ENCODE measurements at places on chromosomes 5 and 9. TPM values are rescaled to one million over a fixed set of nuclear protein-coding genes. Genes with fewer than 3 reads are reported as not detected.
A peak's percentile ranks its signal among the peaks of the same experiment; 100 is the strongest.

The PCDHB14 gene
- total RNA-seq, result 3.7 TPM

The LHX3 gene
- total RNA-seq, result 0.10 TPM

The WDR38 gene
- not detected for total RNA-seq

The GFRA3 gene
- 1.8 TPM for total RNA-seq

The AGXT2 gene
- not detected for total RNA-seq

The PRSS3 gene
- 0.86 TPM for total RNA-seq

The BRINP1 gene
- 8.6 TPM for total RNA-seq

The FGF10 gene
- total RNA-seq, result 1.5 TPM

The TRIM36 gene
- total RNA-seq, result 55.2 TPM

The PAX5 gene
- not detected for total RNA-seq

The CNTNAP3 gene
- 3.1 TPM for total RNA-seq

The CCNJL gene
- 7.2 TPM for total RNA-seq

The STK32A gene
- total RNA-seq, result 2.0 TPM

The SNCAIP gene
- 31.6 TPM for total RNA-seq

DNA sequence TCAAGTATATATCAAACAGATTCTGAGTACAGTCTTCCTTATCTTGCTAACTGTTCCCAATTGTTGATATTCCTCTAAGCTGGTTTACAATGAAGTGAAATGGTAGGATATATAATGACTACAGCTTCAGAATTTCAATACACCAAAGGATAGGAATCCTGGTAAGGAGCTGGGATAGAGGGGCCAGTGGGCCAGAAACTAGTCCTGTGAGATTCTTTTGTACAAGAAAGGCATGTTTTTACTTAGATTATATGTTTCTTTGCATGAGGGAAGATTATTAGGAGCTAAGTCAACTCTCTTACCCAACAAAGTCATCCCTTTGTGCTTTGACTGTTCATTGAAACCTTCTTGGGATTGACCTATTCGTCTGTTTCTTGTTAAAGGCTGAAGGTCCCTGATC lies 435.7 kb downstream of the PLK2 start:
- DNase-seq, result no peak

- DNase-seq, result no peak
These were observed 715.3 kb upstream of the WWC1 start for GRCh38 chr5:167576126-167576525.

- no peak for DNase-seq
These were observed 366.4 kb downstream of the PSAT1 start for GRCh38 chr9:78663369-78663768.

DNA sequence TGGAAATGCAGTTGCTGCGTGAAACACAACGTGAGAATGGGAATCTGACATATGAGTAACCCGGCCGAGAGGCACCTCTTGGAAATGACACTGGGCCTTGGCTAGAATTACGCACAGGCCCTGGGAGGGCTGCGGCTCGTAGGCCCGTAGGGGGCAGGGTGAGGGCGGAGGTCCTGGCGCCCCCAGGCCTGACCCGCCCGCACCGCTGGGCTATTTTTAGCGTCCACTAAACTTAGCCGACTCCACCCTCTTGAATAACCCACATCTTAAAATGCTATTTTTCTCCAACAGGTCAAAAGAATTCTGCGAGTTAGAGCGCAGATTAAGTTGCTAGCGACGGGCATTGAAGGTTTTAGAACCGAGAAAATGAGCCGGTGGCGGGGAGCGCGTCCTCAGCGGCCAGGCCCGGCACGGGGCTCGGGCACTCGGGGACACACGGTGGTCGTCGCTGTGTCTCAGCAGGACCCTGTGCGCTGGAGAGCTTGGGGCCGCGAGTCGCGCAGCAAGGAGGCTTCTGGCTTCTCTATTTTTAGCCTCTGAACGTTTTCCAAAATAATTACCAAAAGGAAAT lies 168.5 kb downstream of the AUH start:
- no peak for DNase-seq

DNA sequence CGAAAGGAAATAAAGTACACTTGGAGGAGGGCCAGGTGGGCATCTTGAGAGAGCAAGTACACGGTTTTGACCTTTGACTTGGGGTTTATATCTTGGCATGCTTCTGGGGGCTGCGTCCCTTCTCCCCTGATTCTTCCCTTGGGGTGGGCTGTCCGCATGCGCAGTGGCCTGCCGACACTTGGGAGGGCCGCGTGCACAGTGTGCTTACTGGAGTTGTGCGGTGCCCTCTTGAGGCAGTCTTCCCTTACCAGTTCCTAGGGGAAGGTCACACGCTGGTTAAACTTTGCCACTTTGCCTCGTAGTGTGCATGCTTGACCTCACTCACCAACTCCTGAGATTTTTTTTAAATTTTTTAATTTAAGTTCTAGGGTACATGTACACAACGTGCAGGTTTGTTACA lies 4.3 kb upstream of the CLPTM1L start:
- no peak for DNase-seq

DNA sequence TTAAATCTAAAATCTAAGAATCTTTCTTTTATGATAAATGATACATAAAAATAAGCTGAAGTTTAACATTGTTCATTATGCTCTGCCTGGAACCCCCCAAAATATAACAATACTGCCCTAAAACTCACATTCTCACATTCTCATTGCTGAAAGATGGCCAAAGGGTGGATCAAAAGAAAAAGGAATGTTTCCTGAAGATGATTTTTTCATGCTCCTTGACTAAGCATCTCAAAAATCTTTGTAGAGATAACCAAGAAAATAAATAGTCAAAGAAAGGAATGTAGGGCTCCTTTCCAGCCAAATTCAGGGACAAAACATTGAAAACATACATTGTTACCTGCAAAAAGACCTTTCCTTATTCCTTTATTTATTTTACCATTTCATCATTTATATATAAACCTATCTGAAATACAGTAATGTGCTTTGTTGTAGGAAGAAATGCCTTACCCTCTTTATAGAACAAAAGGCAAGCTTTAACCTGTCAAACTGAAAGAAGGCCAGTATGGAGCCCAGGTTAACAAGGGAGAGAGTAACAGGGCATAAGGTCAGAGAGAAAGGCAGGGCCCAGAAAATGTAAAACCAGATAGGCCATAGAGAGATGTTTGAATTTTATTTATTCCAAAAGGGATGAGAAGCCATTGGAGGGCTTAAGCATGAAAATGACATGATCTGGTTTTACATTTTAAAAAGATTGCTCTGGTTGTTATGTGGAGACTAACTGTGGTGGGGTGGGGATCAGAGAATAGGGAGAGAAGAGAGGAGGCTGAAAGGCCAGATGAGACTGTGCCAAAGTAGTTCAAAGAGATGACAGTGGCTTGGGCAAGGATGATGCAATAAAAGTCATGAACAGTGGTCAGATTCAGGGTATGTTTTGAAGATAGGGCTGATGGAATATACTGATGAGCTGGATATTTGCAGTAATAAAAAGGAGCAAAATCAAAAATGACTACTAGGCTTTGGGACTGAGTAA lies 37.3 kb upstream of the CDK5RAP2 start:
- DNase-seq, result no peak

DNA sequence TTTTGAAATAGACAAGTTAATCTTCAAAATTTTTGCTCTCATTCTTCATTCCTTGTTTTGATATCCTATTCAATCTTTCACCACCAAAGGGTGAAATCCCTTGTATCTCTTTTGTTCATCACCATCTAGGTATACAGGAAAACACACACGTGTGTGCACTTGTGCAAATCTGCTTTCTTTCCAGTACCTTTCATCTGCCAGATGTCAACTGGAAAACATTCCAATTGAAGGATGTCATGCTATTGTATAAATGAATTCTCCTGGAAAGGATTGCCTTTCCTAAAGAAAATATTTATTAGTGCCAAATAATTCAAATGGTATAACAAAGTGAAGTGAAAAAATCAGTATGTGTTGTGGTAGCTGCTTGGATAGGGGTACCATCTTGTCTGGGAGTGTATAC lies 123.7 kb downstream of the RANBP17 start:
- DNase-seq, result no peak

- no peak for DNase-seq
These were observed 247.3 kb downstream of the PSAT1 start for GRCh38 chr9:78544230-78544629.

DNA sequence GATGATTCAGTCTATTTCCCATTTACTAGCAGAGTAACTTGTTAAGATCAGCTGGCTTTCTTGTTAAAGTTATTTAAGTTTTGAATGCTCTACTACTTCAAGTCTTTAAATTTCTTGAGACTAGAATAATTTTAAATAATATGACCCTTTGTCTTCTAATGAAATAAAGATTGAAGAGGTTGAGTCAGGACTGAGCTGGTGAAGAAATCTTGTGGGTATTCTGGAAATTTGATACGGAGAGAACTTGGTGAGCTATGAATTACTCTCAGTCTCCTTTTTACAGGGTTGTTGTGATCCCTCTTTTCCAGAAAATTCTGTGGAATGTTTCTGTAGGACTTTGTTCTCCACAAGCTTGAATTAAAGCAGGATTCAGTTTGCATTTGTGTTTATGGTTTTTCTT lies 29.3 kb downstream of the RNF20 start:
- no peak for DNase-seq

GRCh38 chr5:113331209-113331551 lies 103.6 kb downstream of the TSSK1B start:
- no peak for DNase-seq

- DNase-seq, result no peak
These were observed 50.1 kb downstream of the NUDT12 start for GRCh38 chr5:103512500-103512899.

GRCh38 chr5:18465833-18466681 lies 831.8 kb downstream of the TAF11L14 start:
- no peak for DNase-seq

GRCh38 chr5:390623-391491 lies 52.1 kb upstream of the EXOC3 start:
- peak; percentile 50 for DNase-seq

DNA sequence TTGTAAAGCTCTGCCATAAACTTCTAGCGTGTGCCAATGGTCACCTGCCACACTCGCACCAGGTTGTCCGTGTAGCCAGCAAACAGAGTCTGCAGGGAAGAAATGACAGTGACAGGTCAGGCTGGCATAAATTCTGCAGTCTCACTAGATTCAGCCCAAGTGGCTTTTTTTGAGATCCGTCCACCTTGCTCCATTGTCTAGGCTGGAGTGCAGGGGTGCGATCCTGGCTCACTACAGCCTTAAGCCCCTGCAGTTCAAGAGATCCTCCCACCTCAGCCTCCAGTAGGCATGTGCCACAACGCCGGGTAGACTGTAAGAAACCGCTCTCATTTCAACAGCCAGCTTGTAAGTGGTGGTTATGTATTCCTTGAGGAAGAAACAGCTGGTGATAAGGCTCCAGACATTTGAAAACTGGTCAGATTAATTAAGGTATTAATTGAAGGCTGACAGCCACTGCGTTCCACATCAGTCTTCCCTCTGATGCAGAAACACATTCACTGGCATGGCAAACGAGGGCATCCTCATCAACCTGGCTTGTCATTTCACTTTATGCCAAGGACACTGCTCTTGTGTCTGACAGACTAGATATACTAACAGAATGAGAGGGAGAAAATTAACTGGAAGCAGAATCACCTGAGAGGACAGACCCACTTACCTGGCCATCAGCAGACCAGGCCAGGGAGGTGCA lies 6.6 kb downstream of the RACK1 start:
- DNase-seq, result no peak

DNA sequence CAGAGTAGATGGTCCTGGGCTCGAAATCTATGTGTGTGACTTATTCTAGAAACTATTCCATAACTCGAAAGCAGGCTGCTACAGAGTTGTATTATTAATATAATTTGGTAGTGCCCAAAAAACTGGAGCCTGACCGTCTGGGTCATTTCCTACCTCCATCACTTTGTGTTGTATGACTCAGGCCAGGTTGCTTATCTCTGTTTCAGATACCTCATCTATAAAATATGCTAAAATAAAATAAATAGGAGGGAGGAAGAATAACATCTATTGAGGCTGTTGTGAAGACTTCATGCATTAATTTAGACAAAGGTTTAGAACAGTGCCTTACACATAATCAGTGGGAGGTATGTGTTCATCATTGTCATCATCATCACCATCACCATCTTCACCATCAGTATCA lies 57.7 kb downstream of the PDE4D start:
- no peak for DNase-seq

DNA sequence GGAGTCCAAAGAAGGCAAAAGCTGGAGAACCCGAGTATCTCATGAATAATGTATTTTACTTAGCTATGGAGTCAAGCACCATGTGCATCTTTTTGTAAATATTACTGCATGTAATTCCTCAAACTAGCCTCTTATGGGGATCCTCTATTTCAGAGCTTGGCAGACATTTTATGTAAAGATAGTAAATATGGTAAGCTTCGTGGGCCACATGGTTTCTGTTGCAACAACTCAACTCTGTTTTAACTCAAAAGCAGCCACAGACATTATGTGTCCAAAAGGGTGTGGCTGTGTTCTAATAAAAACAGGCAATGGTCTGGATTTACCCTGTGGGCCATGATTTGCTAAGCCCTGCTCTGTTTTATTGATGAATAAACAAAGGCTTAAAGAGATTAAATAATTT lies 17.3 kb downstream of the DAPK1 start:
- DNase-seq, result no peak

- no peak for DNase-seq
These were observed 5.0 kb upstream of the RXFP3 start for GRCh38 chr5:33931136-33931535.

DNA sequence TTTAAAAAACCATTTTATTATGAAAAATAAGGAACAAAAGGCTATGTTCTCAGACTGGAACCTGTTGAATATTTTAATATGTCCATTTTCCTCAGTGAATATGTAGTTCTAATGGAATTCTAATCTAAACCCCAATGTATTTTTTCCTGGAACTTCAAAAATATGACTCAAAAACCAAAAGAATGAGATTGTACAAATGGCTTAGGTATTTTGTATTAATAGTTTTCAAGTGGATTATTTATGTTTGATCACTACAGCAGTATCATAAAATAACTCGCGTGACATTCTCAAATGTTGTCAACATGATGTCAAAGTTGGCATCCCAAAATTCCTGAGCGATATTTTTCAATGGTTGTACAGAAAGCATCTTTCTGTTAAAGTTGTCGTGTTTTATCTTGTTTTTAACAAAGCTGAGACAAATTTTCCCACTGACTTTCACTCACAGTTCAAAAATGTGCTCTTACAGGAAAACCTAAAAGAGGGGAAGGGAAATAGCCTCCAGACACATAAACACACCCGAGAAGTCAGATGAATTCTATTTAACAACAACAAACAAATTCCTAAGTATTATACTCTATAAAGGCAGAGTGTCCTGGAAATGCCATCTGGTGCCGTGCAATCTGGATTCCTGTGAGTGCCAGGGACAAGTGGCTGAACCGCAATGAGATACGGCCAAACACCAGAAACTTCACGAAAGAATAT lies 68.1 kb upstream of the TAS2R1 start:
- DNase-seq, result no peak
